ENCODE measurements at places on chromosomes 16 and 17.

DNA sequence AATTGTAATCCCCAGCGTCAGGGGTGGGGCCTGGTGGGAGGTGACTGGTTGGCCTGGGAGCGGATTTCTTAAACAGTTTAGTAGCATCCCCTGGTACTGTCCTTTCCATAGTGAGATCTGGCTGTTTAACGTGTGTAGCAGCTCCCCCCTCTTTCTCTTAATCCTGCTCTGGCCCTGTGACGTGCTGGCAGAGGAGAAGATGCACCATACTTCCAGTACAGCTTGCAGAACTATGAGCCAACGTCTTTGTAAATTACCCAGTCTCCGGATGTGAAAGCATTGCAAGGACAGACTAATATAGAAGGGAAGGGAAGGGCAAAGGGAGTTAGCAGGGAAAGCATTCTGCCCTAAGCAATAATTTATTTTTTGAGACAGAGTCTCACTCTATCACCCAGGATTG lies 83.9 kb downstream of the RMI2 start:
- DNase-seq: no peak

GRCh38 chr17:44765965-44766364 lies 7.2 kb downstream of the ADAM11 start:
- DNase-seq: no peak

- DNase-seq: no peak
Measured at GRCh38 chr17:27386206-27387075, 69.8 kb upstream of the KSR1 start.

- DNase-seq: no peak
Measured at GRCh38 chr17:52048137-52048898, 110.2 kb downstream of the CA10 start.

DNA sequence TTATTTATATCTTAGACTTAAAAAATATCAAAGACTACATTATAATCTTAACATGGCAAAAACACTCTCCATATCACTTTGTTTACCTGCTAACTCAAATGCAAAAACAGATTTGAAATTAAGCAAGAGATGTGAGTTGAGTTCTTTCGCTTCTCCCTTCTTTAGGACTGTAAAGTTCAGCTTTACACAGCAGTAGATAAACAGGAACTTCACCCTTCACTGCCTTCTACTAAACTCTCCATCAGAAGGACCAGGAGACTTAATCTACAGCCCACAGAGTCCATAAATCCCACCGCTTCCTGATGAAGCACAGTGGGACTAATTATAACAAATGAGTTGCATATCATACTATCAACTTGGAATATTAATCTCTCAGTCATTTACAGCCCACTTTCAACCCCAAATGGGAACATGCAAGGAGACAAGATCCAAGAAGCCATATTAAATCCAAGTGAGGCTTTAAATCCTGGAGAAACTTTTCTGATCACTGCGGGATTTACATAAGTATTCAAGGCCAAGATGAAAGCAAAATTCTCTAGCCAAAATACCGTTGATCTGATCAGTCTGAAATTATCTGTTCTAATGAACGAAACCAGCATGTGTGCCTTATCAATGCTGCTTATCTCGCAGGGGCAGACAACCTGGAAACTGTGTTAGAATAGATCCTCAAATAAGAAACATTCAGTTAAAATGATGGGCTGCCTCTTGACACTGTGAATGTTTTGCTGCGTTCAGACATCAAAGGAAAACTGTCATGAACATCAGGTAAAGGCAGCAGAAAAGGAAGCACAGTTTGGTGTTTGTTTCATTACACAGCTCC lies 1.6 kb downstream of the AMFR start:
- no peak for DNase-seq

DNA sequence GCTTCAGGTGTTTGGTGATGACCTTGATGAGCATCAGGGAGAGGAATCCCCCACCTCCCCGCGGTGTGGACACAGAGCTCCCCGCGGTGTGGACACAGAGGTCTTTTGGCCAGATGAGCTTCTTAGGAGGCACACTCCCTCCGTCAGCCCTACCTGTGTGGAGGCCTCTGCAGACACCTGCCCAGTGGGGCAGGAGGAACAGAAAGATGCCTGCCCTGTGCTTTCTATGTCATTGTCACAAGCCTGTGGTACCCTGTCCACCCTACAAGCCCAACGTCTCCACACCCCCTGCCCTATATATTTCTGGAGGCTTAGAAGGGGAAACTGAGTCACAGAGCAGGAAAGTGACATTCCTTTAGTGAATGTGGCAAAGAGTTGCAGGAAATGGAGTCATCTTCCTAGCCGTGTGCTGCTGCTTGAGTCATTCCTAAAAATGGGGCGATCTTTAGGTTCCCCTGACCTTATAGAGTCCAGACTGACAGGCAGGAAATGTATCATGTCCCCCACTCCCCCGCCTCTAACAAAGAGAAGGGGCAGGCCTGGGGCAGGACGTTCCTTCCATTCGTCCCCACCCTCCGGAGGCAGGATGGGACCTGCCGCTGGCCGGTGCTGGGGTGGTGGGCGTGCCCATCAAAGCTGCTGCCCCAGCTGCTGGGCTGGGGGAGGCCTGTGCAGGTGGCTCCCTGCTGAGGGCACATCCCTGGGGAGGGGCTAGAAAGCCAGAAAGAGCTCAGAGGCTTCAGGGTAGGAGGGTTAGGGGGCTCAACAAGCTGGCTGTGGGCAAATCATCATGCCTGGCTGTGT lies 1.0 kb upstream of the C16orf74 start:
- DNase-seq: peak; percentile 34

DNA sequence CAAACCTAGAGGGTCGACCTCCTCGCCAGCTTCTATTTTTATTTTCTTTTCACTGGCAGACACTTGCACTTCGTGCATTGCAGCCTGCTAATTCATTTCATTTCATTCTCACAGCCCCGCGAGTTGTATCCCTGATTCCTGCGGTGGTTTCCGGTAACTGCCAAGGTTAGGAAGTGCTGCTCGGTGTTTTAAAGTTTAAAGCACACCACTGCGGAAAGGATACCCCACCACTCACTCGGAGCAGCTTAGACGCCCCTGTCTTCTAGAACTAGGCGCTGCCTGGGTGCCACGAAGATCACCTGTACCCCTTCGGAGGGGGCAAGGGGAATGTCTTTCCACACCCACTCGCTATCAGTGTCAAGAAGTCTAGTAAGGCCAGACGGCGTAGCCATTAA lies 509 bp downstream of the CNEP1R1 start:
- no peak for DNase-seq

- DNase-seq: no peak
Measured at GRCh38 chr16:20899477-20900298, 470 bp downstream of the DCUN1D3 start.

DNA sequence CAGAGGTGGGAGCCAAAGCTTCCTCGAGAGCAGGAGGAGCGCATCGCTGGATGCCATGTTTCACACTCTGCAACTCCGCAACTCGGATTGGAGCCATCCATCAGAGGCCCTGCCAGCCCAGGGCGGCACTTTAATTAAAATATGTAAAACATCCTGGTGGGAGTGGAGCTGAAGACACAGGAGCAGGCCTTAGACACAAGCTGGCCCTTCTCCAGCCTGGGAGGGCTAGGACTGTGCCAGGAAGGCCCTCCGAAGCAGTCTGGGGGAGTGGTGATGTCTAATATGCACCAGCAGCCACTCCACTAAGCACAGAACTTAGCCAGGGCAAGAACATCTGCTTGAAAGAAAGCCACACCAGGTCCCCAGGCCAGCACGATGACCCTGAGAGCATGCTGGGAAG lies 5.8 kb upstream of the CCDC182 start:
- DNase-seq: no peak

DNA sequence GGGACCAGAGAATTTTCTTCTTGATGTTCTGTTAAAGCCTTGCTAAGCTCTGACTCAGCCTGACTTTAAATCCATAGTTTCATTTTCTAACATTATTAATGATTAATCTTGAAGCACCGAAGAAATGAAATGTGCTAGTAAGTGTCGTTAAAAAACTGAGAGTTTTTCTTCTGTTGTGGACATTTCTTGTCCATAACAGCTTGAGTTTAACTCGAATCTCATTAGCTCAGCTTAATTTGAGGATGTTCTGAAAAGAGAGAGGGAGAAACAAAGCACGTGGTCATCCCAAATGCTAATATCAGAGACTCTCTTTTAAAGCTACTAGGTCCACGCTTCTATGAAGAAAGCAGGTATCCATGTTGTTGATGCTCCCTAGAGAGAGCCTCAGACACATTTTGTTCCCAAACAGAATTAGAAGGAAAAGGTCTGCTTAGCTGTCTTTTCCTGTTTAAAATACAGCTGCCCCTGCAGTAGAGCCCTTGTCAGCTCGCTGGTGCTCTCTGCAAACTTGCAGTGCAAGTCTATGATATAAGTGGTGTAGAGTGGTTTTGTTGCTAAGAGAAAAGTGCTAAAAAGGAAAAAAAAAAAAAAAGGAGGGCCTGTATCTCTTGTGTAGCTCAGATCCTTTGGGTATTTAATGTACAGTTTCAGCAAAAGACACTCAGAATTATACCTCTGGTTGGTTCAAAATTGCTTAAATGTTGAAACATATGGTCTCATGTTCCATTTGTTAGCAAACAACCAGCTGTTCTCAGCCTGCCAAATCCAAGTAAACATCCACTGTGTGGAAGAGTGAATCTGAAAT lies 191.1 kb upstream of the TBX2 start:
- DNase-seq: peak; percentile 60

GRCh38 chr16:66840883-66841282 lies 3.3 kb upstream of the CA7 start:
- DNase-seq: no peak

DNA sequence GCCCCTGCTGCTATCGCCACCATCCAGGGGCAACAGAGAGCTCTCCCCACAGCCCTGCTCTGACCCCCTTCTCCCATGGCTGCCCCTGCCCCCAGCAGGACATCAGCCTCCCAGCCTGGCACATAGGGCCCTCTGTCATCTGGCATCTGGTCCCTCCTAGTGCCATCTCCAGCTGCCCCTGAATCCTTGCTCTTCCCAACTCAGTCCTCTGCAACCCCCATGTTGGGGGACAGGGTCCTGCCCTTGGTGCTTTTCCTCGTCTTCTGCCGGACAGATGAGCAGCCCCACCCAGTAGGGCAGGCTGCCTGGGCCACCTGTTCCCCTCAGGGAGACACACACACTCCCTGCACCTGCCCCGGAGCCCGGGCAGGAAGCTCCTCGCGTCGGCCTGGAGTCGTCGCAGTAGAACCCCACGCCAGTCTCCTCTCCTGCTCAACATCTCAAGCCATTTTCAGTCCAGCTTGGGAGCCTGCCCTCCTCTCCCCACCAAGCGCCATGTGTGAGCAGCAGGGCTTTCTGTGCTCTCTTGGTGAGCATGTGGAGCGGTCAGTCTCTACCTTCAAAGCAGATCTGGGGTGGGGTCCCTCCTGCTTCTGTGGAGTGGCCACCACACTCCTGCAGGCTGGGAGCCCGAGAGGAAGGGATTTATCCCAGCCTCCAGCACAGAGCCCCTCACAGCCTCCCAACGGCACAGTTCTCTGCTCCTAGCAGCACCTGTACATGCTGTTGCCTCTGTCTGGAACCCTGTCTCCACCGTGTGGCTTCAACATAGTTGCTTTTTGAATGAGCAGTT lies 28.2 kb downstream of the TNFRSF13B start:
- DNase-seq: no peak

GRCh38 chr16:54697677-54698076 lies 233.0 kb upstream of the IRX5 start:
- DNase-seq: no peak

GRCh38 chr17:17221329-17221728 lies 15.2 kb upstream of the PLD6 start:
- no peak for DNase-seq

DNA sequence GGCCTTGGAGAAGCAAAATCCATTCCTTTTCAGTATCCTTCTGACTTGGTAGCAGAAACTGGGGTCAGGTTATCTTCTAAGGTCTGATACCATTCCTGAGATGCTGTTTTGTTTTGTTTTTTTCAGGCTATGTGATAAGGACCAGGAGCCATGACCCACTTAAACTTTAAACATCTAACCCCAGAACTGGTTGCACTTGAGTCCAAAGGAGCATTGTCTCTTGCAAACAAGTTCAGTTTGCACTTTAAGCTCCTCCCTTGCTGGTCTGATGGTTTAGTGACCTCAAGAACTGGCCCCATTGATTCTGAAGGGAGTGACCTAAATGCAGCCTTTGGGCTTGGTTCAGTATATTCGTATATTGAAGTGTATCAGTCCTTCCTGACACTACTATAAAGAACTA lies 75.2 kb downstream of the ERCC4 start:
- no peak for DNase-seq

GRCh38 chr16:30567991-30568638 lies 3.4 kb downstream of the ZNF688 start:
- DNase-seq: no peak

- DNase-seq: no peak
Measured at GRCh38 chr16:78778101-78779004, 678.9 kb downstream of the WWOX start.

- no peak for DNase-seq
Measured at GRCh38 chr17:78524870-78525510, 52.2 kb downstream of the DNAH17 start.

GRCh38 chr17:78383725-78384471 lies 5.4 kb downstream of the PGS1 start:
- no peak for DNase-seq

GRCh38 chr17:74864866-74865395 lies 5.2 kb upstream of the GRIN2C start:
- no peak for DNase-seq

GRCh38 chr17:65780111-65780510 lies 218.7 kb upstream of the AXIN2 start:
- no peak for DNase-seq

GRCh38 chr17:56679115-56679776 lies 85.7 kb downstream of the NOG start:
- DNase-seq: peak; percentile 60

- peak; percentile 24 for DNase-seq
Measured at GRCh38 chr16:5615868-5616642, 518.5 kb upstream of the EEF2KMT start.

GRCh38 chr17:49439673-49440571 lies 25.2 kb upstream of the PHB1 start:
- DNase-seq: no peak

DNA sequence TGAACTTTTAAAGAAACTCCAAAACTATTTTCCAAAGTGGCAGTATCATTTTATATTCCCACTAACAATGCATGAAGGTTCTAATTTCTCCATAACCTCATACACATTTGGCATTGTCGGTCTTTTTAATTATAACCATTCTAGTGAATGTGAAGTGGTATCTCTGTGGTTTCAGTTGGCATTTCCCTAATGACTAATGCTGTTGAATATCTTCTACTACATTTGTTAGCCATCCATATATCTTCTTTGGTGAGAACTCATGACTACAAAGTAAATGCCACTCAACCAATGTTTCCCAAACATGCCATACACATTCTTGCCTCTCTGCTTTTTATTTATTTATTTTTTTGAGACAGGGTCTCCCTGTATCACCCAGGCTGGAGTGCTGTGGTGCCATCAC lies 31.7 kb upstream of the TAOK1 start:
- no peak for DNase-seq

Data from NCI-H2171 (cell line).